ENCODE measurements at places on chromosomes 5 and 9. TPM values are rescaled to one million over a fixed set of nuclear protein-coding genes. Genes with fewer than 3 reads are reported as not detected.

The UAP1L1 gene
- total RNA-seq = 28.2 TPM

The KCNMB1 gene
- not detected for total RNA-seq

The EXOC3 gene
- total RNA-seq = 101 TPM

The PDLIM4 gene
- total RNA-seq = not detected

- DNase-seq = no peak
These were observed 13.1 kb downstream of the LOX start for GRCh38 chr5:122064992-122065391.

GRCh38 chr9:135073741-135074305 is 13.6 kb upstream of the OLFM1 start:
- DNase-seq = peak; percentile 30

DNA sequence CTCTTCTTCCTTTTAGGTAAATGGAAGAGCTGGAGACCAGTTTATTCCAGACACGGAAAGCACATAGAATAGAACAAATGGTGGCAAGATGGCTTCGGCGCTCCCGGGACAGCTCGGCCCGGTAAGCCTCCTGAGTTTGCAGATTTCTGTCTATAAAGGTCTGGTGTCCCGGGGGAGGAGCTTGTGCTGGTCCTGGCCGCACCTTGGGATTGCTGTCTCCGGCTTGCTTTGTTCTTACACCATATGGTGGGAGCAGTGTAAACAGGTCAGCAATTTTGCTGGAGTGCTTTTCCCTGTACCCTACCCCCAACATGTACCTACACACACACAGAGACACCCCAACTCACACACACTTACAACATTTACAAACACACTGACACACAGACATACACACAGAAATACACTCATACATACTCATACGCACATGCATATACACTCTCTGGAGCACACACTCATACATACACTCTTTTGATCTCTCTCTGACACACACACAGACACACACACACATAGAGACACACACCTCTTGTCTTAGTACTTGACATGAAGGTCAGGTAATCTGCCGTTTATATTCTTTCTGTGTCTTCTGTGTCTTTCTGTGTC is 42.0 kb downstream of the FRMPD1 start:
- no peak for DNase-seq

GRCh38 chr9:23120630-23121029 is 674.0 kb downstream of the DMRTA1 start:
- DNase-seq = no peak

DNA sequence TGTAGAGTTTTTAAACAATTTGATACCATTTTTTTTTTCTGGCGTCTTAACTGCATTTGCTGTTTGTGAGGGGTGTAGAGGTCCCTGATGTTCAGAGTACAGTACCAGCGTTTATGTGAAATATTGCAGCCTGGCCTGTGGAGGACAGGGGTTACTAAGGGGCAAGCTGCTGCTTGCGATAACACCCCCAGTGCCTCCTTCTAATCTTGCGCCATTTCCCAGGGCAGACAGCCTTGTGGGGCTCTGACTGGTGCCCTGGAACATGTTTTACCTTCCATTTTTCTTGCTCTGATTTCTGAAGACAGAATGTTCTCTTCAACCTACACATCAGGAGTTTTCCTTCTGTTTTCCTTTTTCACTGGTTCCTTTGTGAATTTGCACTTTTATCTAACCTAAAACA is 142.9 kb downstream of the DOCK8 start:
- DNase-seq = no peak

- DNase-seq = no peak
These were observed 29.7 kb downstream of the TEX10 start for GRCh38 chr9:100322954-100323536.

GRCh38 chr5:62132276-62132675 is 173.7 kb upstream of the KIF2A start:
- DNase-seq = no peak

DNA sequence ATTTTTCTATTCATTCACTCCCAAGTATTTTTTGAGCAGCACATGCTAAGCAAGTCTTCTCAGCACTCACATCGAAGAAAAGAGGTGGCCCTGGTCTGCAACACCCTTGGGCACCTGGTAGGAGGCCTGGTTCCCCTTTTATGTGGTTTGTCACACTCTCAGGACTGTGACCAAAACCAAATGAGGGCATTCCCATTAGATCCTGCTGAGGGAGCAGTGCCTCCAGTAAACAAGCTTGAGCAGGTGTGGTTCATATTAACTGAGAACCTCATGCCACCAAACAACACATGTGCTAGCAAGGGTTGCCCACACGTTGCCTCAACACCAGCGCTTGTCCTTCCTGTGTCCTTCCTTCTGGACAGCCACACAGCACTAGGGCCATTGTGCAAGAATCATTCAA is 26.9 kb upstream of the SYK start:
- DNase-seq = no peak

DNA sequence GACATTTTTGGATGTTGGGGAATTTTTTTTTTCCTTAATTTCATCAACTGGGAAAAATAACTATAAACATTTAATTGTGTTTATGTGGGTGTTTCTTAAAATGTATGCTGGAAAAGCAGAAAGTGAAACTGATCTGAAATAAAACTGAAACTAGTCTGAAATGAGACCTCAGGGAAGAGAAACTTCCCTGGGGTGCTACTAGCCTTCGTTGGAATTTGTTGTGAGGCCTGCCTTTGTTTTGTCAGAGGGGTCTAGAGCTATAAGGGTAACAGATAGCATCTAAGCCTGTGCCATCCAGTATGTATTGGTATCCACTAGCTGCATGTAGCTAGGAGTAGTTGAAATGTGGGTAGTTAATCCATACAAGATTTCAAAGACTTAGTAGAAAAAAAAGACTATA is 10.4 kb downstream of the ZNF618 start:
- no peak for DNase-seq
